ENCODE measurements at places on chromosomes 2 and 18.

DNA sequence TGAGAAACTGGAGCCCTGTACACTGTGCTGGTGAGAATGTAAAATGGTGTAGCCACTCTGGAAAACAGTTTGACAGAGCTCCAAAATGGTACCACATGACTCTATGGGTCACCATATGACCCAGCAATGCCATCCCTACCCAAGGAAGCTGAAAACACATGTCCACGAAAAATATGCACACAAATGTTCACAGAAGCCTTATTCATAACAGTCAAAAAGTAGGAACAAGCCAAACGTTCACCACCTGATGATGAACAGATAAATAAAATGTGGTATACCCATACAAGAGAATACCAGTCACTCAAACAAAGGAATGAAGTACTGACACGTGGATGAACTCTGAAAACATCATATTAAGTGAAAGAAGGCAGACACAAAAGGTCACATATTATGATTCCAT, 4.6 kb downstream of the AFG3L2 start:
- DNase-seq, result no peak

DNA sequence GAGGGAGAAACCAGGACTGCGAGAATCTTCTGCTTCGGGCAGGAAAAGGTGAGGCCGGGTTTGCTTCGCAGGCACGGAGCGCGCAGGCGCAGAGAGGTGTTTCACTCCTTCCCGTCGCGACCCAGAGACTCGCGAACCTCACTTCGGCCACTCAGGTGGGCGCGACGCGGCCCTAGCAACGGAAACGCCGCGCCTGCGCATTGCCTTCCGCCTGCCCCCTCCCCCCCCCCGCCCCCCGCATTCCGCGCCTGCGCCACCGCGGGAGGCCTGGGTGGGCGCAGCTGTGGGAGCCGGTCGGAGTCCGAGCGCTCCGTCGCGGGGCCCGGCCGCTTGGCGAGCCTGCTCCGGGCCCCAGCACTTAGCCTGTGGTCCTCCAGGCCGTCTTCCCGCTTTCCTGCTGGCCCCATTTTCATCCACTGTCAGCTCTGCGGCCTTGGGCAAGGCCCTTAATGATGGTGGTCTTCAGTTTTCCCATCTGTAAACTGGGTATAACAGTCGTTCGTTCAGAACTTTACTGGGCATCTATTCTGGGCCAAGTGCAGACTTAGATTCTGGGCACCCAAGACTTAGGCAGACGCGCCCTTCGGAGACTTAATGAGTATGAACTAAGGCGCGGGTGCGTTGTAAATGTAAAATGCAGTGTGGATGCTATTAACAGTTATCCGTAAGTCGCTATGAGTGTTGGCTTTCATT, 62.1 kb upstream of the ACKR3 start:
- DNase-seq, result no peak

DNA sequence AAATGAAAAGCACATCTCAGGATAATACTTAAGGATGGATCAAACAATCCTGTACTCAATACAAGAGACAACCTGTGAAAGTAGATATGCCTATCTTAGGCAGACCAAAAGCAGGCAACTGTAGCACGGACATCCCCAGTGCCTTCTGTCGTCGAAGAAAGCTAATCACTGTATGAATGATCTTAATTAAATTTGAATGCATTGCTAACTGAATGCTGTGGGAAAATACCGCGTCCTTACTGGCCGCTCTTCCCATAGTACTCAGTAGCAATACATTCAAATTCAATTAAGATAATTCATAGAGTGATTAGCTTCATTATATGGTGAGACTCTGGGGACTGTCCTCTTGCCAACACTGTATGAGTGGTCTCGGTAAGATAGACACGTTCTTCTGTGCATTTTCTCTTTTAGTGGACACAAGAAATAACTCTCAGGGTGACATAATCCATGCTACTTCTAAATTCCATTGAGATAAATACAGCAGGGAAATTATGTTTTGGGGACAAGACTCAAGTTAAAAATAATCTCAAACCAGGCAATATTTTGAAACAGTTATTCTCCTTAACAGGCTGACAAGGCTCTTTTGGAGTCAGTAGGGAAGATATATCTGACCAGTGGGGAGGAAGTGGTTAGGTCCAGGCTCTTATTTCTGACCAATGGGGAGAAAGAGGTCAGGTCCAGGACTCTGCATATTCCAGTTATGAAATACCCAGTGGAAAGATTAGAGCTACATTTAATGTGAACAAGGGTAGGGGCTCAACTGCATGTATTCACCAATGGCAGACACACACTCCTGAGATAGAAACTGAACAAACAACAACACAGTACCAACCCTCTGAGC, 97.3 kb downstream of the DOCK10 start:
- DNase-seq, result no peak

DNA sequence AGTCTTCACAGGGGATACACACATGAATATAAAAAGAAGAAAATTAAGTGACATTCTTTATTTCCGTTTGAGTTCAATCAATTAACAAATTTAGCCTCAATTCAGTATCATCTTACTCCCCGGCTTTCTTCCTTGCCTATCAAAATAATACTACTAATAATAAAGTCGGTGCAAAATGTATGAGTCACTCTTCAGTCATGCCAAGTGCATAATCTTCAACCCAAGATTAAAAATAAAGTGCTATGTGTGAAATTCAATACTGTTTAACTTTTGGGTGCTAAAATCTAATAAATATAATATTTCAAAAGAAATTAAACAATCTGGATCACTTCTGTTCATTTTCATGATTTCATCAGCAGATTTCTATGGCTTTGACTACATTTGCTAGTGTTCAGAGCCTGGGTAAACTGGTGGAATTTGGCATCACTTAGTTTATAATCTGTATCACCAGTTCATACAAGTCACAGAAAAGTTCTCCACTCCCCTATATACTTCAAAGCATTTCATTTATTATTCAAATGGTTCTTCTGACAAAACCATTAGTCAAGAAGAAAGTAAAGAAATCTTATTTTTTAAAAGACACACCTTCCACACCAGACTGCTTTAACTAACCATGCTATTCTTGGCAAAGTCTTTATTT, 183.6 kb downstream of the THADA start:
- DNase-seq, result no peak

GRCh38 chr2:203811491-203812221, 55.9 kb upstream of the CTLA4 start:
- peak; percentile 25 for DNase-seq

- no peak for DNase-seq
Observed at GRCh38 chr18:12065397-12065796, 28.2 kb upstream of the ANKRD62 start.

GRCh38 chr18:9796935-9797549, 88.7 kb upstream of the TXNDC2 start:
- DNase-seq, result no peak

- no peak for DNase-seq
Observed at GRCh38 chr2:217286833-217287232, 427.0 kb upstream of the TNP1 start.

- DNase-seq, result no peak
Observed at GRCh38 chr2:8036366-8036765, 645.5 kb upstream of the ID2 start.

GRCh38 chr2:114010001-114010400, 120.1 kb downstream of the ACTR3 start:
- no peak for DNase-seq

GRCh38 chr2:240220371-240220770, 79.9 kb upstream of the OTOS start:
- no peak for DNase-seq

GRCh38 chr2:236706288-236706687, 136.7 kb downstream of the ACKR3 start:
- DNase-seq, result no peak

DNA sequence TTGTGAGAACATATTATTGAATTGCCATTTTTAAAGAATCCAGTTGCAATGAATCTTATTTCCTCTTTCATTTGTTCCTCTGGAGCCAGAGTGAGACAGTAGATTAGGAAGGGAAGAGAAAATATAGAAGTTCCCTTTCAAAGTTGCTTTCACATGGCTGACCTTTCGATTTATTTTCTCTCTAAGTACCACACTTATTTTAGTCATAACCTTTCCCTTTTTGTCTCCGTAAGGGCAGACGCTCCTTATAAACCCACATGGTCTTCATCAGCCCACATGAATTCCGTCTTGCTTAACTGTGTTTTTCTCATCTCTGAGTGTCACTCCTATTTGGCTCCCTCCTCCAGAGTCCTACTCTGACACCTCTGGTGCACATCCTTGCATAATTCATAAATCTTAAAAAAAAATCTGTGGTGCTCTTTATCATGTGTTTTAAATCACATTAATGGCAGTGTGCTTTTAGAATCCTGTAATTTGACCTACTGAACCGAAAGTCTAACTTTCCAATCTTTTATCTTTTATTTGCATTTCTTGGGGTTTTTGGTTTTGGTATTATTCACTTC, 38.5 kb upstream of the ZNF396 start:
- no peak for DNase-seq

GRCh38 chr2:79223539-79223938, 64.0 kb upstream of the REG3A start:
- no peak for DNase-seq

GRCh38 chr2:60822987-60823386, 58.4 kb upstream of the REL start:
- DNase-seq, result no peak

DNA sequence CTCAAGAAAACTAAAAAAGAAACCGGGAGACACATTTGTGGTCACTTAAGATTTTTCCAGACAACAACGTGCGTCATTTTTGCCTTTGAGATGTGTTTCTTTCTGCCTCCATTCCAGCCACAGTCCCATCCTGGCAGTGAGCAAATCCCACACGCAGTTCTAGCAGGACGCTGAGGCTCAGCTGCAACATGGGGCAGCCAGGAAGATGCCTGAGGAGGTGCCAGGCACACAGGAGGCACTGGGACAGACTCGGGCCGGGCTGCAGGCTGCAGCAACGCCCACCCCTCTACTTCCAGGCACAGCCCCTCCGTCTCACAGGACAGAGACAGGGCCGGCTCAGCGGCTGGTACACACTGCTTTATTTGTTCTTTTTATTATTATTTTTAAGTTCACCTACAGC, 13.1 kb downstream of the KLF11 start:
- DNase-seq, result no peak

- DNase-seq, result no peak
Observed at GRCh38 chr2:24740142-24740541, 53.0 kb downstream of the PTRHD1 start.

- no peak for DNase-seq
Observed at GRCh38 chr2:31920962-31921361, 89.8 kb downstream of the MEMO1 start.

DNA sequence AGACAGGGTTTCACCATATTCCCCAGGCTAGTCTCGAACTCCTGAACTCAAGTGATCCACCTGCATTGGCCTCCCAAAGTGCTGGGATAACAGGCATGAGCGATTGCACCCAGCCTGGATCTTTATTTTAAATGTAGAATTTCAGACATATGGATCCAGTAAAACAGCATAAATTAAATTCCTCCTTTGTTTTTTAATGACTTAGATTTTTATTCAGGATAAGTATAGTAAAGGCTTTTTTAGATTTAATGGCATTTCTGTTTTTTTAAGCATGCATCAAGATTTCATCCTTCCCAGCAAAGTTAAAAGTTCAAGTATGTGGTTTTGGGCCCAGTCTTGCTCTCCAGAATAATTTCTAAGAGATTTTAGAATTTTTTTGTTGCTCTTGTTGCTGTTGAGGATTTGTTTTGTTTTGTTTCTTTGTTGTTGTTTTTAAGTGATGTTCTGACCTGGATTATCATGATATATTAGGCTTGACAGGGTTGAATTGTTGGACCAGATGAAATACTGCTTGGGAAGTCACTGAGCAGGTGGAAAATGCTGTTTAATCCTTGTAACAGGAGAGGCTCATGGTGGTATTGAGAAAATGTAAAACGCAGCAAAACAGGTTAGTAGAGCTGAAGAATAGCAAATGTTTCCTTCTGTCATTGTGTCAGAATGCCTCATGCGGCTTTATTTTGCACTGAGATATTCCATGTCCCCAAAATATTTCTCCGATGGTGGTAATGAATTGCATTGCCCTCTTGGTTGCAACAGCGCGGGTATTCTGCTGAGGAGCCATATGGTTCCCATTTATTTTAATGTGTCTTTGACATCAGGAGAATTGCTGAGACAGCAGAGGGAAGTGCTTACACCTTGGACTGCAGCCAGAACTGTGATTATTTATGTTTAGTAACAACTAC, 147.9 kb downstream of the GALNT3 start:
- no peak for DNase-seq

- no peak for DNase-seq
Observed at GRCh38 chr18:55322178-55322735, 265.7 kb downstream of the TCF4 start.

GRCh38 chr18:5646739-5647138, 102.9 kb upstream of the EPB41L3 start:
- no peak for DNase-seq

GRCh38 chr2:189548666-189549448, 31.7 kb downstream of the SLC40A1 start:
- no peak for DNase-seq

DNA sequence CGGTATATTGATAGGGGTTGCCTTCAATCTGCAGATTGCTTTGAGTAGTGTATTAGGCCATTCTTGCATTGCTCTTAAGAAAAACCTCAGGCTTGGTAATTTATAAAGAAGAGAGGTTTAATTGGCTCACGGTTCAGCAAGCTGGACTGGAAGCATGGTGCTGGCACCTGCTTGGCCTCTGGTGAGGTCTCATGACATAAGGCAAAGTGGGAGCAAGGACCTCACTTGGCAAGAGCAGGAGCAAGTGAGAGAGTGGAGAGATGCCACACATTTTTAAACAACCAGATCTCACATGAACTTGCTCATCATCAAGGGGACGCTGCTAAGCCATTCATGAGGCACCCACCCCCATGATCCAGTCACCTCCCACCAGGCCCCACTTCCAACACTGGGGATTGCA, 4.9 kb downstream of the MAP3K2 start:
- DNase-seq, result no peak

DNA sequence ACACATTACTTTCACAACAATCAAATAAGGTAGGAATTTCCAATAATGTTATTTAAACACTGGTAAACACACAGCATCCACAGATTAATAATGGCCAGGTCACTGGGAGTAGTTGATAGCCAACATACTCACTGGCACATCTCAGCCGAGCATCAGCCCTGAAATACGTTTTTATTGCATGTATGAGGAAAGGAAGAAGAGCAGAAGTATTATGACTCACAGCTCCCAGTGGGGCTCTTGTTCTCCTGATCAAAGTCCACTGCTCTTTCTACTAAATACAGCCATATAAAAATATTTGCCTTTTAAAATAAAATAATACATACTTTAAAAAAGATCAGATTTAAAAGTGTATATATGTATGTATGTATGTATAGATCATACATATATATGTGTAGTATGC, 999.6 kb downstream of the SUCLG1 start:
- no peak for DNase-seq

- DNase-seq, result no peak
Observed at GRCh38 chr2:202072737-202073401, at the start of gene KIAA2012. Gene KIAA2012, plus strand, starts transcription at chr2:202073255. Its CDS starts 373 bp downstream, at chr2:202073628.

GRCh38 chr2:86138736-86139625, 32.9 kb downstream of the PTCD3 start:
- no peak for DNase-seq

DNA sequence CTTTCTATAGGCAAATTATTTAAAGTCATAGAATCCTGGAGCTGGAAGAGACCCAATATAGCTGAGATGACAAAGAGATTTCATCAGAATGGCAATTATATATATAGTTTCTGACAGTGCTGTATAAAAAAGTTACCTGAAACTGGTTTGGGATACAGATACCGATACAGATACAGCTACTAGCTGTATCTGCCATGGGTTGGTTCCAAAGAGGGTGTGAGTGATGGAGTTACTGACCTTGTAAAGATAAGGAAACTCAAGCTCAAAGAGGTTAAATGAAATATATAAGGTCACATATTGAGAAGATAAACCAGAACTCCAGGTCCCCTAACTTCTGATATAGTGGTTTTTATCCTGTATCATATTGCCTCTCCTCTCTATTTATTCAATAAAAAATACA, 10.9 kb downstream of the PELI1 start:
- DNase-seq, result no peak

GRCh38 chr2:237483018-237483731, 3.9 kb upstream of the MLPH start:
- DNase-seq, result no peak
